ENCODE measurements at places on chromosomes 2 and 18.

DNA sequence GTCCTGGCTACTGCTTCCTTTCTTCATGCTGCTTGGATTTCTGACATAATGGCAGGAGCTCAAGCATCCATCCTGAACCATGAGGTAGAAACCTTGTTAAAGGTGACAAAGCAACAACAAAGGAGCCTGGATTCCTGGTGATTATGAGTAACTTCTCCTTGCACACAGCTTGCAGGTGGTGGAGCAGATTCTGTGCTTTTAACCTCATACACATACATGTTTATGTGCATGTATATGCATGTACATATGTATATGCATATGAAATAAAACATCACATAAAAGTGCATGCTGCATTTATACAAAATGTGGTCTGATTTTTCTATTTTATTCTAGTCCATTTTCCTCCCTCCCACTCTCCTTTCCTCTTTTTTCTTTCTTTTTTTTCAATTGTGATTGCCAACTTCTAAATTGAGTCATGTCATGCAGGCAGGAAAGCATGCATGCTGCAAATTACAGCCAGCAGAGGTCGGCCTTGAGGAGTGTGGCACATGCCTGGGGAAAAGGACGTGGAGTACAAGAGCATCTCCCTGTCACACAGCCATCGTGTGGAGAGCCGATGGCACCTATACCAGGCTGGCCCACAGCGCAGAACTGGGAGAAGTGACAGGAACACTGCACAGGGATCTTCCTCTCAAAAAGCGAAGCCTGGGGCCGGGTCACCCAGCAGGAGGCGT is 17.9 kb downstream of the LCT start:
- no peak for DNase-seq

DNA sequence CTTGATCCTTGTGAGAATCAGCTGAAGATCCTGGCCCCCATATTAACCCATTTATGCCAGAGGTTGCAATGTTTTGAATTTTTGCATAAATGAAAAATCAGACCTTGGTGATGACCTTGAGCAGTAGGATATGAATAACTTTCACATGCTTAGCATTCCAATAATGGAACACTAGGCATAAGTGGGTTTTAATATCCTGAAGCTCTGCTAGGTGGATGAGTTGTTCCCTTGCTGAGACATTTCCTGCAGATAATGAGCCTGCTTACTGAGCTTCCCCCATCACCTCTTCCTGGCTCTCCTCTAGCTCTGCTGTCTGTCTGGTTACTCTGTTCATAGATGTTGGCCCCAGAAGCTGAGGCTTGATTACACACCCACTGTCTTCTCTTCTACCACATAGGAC is 25.5 kb upstream of the SEC11C start:
- DNase-seq: no peak

DNA sequence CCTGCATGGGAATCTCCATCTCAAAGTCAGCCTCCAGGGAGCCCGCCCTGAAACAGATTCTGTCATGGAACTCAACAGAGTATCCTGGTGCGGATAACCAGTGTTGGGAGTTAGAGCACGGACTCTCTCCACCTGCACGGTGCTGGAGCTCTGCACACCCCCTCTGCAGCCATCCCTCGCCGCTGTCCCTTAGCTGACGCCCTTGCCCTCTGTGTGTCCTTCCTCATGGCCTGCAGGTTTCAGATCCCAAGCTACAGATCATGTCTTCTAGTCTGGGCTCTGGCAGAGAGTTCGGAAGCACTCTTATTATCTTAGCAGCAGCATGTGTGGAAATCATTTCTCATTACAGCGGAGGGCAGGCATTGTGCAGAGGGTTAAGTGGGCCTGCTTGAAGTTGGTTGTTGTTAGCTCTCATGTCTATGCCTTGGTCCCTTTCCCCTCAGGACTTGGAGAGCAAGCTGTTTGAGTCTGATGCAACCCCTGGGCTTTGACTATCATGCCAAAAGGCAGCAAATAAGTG is 26.0 kb downstream of the TMEM127 start:
- DNase-seq: no peak

GRCh38 chr2:231642631-231643494 is 50.2 kb downstream of the TEX44 start:
- DNase-seq: peak; percentile 88

DNA sequence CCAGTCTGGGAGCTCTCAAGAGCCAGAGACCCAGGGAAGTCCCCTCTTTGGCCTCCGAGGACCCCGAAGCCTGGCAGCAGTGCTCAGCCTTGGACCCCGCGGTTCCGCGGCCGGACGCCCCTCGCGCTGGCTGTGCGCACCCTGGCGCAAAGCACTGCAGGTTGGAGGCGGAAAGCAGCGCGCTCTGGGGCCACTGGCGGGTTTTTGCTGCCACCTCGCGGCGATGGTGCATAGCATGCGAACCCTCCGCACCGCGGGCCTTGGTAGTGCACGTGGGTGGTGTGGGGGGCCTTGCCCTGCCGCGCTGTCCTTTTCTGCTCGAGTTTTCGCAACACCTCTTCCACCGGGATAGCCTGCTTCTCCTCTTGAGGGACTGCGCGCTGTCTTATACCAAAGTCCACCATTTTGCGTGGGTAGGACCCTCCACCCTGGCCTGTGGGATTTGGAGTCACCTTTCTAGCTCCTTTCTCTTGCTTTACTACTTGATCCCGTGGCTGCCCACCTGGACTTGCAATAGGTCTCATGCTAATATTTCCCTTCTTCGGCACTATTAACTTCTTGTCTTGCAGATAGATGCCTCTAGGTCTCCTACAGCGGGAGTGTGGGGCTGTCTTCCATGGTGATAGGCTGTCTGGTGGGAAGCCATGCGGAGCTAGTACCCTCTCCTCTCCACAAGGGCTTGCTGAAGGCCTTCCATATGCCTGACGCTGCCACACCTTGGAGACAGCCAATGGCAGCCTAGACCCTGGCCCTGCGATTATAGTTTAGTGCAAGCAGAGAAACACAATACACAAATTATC is 14.3 kb downstream of the SIX3 start:
- peak; percentile 95 for DNase-seq

DNA sequence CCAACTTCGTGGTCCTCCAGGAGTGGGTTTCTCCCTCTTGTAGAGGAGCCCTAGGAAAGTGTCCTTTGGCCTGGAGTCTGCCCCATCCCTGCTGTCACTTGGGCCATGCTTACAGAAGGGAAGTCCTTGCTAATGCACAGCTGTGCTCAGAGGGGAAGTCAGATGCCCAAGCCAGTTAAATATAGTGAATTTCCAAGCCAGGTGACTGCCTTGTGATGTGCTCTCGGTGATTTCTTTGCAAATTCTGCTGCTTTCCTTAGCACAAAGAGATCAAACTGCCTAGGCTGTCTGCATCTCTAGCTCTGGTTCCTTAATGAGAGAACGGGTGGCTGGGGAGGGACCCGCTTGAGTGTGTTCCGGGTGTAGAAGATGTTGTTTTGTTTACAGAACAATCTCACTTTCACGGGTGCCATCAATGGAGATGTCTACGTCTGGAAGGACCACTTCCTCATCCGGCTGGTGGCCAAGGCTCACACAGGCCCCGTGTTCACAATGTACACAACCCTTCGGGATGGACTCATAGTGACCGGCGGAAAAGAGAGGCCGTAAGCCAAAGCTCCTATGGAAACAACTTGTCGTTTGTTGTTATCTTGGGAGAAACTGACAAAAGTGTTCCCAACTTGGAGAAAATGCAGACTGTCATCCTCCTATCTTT is 91.4 kb downstream of the RTN4 start:
- DNase-seq: no peak

- DNase-seq: no peak
These were observed 11.2 kb downstream of the SPP2 start for GRCh38 chr2:234061624-234062257.

- DNase-seq: no peak
These were observed 456.6 kb downstream of the THSD7B start for GRCh38 chr2:137221797-137222492.

Data from eye (tissue), 1 donor.